GDM1 (cell line): ENCODE measurements at places on chromosomes 16 and 17.

DNA sequence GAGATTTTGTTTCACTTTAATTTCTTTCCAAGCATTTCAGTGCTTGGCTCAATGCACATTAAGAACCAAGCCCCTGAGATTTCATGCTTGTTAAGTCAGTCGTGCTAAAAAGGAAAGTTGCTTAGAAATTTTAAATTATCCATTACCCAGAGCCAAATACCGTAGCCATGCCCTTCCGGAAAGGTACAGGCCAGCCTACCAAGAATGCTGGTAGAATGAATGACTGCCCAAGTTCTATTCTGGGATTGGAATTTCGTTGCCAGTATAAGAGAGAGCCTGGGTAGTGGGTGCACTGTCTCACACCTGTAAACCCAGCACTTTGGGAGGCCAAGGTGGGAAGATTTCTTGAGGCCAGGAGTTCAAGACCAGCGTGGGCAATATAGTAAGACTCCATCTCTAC is 194.0 kb downstream of the KATNIP start:
- DNase-seq: no peak

GRCh38 chr16:25140459-25140858 is 28.9 kb downstream of the LCMT1 start:
- DNase-seq: no peak

DNA sequence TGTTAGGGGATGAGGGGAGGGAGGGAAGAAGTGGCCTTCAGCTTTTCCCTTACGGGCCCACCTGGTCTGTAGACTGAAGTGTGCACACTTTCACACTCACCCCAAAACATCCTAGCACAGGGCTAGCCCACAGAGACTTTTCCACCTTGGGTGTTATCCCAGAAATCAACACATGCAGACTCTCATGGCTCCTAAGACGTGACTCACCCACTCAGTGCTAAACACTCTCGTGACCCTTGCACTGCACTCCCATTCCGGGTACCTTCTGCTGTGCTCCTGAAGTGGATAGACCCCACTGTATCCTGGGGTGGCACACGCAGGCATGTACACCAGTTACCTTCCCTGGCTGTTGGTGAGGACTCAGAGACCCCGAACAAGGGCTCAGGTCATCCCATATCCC is 23.0 kb upstream of the ABCC3 start:
- no peak for DNase-seq

DNA sequence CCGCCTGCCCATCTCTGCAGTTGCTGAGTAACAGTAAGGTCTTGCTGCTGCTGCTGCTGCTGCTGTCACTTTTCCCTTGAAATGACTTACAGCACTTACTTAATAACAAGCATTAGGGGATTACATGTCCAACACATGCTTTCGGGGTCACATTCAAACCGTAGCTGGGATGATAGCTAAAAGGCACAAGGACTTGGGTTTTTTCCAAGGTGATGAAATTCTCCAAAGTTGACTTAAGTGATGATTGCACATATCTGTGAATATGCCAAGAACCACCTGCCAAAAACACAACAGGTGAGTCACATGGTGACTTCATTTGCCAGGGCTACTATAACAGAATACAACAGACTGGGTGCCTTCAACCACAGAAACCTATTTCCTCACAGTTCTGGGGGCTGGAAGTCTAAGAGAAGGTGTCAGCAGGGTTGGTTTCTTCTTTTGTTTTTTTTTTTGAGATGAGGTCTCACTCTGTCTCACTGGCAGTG is 121.9 kb upstream of the TNRC6C start:
- no peak for DNase-seq

DNA sequence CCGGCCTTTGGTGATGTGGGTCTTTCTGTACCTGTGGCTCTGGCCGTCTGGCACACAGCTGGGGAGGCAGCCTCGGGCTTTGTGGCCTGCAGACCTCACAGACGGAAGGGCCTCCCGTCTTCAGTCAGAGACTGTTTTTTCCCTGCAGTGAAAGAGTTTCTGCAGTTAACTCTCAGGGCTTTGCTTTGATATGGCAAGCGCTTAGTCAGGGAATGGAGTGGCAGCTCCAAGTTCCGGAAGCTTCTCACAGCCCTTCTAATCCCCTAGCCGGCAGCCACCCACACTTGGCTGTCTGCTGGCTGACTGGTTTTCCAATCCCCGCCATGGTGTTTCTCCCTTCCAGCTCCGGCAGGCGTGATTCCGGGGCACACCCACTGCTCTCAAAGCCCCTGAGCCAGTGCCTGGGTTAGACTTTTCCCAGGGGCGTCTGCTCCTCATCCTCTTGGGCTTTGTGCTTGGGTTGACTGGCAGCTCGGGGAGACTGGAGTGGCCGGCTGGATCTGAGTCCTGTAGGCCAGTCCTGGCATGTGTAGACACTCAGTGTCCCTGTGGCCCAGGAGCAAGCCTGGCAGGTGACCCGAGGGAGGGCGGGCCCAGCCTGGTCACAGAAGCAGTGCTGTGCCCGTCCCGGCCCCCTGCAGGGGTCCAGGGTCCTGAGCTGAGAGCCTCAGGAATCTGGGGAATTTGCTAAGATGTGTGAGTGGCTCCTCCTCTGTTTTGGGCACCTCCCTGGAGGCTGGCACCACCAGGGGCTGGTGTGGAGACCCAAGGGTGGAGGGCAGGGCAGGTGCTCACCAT is 29.9 kb downstream of the BAIAP2 start:
- no peak for DNase-seq

DNA sequence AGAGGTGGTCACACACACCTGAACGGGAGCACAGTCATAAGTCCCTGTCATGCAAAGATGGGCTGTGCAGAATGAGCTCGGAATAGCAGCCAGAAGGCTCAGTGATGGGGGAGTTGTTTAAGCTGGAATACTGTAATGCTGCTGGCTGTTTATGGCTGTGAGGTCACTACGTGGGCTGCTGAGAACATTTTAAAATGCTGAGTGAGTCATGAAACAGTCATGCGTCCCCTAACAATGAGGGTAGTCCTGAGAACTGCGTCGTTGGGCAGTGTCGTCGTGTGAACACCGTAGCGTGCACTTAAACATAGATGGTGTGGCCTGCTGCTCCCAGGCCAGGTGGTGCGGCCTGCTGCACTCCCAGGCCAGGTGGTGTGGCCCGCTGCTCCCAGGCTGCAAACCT is 39.7 kb downstream of the TBCD start:
- no peak for DNase-seq

DNA sequence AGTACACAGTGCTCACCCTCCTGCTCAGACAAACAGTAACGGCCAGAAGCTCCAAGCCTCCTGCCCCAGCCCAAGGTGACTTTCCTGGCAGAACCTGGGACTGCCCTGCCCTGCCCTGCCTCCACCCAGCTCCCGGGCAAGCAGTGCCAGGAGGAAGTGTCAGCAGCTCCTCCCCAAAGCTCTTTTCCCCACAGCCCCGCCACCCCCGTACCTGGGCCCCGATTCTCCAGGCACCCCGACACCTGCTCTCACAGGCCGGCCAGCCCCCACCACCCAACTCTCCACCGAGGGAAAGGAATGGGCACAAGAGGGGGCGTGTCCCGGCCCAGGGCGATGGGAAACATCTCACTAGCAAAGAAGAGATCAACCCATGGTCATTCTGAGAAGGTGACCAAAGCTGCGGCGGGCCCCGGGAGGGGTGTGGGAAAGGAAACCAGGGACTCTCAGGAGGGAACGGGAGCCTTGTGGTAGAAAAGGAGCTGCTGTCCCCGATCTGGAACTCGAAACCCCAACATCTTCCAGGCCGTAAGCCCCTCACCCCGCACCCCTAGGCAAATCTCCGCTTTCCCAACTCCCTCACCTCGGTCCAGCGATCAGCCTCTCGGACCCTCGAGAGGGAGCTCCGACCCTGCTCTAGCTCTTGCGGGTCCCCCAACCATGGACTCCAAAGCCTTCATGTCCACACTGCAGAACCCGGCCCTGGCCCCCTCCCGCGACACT is 1.2 kb downstream of the BCAR1 start:
- DNase-seq: no peak

DNA sequence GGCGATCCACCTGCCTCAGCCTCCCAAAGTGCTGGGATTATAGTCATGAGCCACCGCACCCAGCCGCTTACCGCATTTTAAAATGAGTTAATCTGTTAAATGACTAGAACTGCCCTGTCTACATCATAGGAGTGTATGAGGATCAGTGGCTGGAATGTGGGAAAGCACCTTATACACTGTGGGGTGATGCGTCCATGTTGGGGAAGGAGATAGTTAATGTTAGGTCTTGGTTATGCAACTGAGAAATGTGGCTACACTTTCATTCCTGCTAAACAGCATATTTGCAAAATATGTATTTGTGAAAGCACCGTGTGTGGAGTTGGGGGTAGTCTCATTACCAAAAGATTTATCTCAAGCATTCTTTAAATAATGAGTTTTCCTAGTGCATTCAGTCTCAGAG is 107.6 kb downstream of the SPACA3 start:
- DNase-seq: no peak

- DNase-seq: no peak
Observed at GRCh38 chr16:67649494-67649931, 4.6 kb downstream of the CARMIL2 start.
